ENCODE measurements at places on chromosomes 3 and 15. TPM values are rescaled to one million over a fixed set of nuclear protein-coding genes. Genes with fewer than 3 reads are reported as not detected.

- no peak for DNase-seq
Measured at GRCh38 chr3:10798600-10799367, 17.2 kb upstream of the SLC6A11 start.

DNA sequence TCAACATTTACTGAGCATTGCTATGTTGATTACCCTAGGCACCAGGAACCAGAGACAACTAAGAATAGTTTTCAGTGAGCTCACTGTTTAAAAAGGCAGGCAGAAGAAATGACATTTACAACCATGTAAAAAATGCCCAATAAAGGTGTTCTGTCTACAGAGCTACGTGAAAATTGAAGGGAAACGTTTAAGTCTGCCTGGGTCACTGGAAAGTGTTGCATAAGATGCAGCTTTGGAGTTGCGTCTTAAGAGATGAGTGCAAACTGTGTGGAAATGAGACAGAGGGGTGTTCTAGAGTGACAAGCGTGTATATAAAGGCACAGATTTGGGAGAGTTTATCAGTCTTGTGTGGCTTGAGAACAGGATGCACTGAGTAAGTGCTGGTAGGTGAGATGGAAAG lies 278.7 kb upstream of the GOLGA6L4 start:
- DNase-seq: no peak

GRCh38 chr3:18297126-18297525 lies 128.0 kb downstream of the SATB1 start:
- no peak for DNase-seq

DNA sequence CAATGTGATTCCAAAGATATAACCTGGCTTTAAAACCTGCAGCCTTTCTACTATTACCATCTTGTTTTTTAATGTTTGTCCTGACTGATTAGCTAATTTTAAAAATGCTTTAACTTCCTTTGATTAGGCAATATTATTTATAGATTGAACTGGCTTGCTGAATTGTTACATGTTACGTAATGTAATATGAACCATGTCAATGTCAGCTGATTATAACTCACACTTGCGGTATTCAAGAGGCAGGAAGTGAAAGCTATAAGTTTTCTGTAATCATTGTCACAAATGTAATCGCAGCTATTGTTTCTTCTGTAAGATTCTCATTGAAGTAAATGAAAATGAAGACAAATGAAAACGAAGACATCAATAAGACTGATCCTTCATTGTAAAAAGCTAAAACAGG lies 146.8 kb downstream of the ROBO2 start:
- peak; percentile 15 for DNase-seq

GRCh38 chr3:127772827-127773751 lies 49.2 kb downstream of the MGLL start:
- no peak for DNase-seq

GRCh38 chr3:143658861-143659260 lies 189.4 kb downstream of the SLC9A9 start:
- DNase-seq: no peak

- DNase-seq: peak; percentile 74
Measured at GRCh38 chr3:99678023-99678422, 39.6 kb downstream of the COL8A1 start.

LXN gene
- total RNA-seq: 332 TPM

TRPM7 gene
- 16.8 TPM for total RNA-seq

SST gene
- total RNA-seq: not detected

MORC1 gene
- total RNA-seq: not detected

ELL3 gene
- 15.0 TPM for total RNA-seq

PTX3 gene
- total RNA-seq: 27.3 TPM

Data from PC-3 (cell line).